ENCODE measurements at places on chromosomes 3 and 15.

DNA sequence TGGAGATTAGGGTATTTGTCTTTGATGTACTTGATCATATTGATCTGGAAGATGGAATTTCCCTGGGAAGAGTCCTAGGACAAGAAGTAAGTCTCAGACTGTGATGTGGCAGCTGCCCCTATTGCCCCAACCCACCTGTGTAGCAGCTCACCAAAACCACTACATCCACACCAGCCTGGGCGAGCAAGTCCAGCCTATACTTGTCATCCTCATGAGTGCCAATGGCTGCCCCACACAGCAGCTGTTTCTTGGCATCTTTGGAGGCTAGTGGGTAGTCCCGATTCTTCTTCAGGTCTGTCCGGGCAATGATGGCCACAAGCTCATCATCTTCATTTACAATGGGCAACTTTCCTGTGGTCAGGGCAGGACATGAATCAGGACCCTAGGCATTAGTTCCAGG is 2.7 kb downstream of the IMPDH2 start:
- no peak for DNase-seq

GRCh38 chr15:70528270-70528706 is 235.1 kb downstream of the UACA start:
- DNase-seq, result peak; percentile 67

GRCh38 chr3:58998476-58999117 is 51.2 kb downstream of the CFAP20DC start:
- DNase-seq, result no peak

- no peak for DNase-seq
Measured at GRCh38 chr3:156240642-156241041, 120.3 kb downstream of the KCNAB1 start.

DNA sequence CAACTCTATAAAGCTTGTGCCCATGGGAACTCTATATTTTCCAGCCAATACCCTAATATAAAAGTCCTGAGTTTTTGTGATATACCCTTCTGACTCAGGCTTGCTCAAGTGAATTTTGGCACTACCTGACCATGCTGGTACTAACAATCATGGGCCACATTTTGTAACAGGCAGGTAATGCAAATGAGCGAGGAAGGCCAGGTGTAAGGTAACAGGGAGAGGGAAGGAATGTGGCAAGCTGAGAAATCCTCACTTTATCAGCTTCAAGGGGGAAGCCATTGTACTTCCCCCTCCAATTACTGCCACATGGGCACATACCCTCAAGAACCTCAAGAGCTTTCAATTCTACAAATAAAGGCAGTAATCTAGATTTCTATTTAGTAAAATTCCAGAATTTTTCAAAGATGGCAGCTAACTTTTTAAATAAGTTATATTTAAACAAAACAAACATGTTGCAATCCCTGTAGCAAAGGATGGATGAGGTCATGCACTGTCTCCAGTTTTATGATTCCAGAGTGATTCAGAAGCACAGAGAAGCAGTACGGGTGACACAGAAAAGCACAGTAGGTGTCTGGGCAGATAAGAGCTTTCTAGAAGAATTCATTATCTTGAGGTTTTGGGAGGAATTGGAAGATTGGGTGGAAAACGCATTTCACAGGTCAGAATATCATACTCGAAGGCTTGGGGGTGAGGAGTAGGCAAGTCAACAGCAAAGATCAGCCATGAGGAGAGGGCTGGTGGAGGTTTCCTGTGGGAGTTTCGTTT is 87.6 kb downstream of the FOXP1 start:
- no peak for DNase-seq

GRCh38 chr3:45057557-45057956 is 31.5 kb downstream of the CLEC3B start:
- no peak for DNase-seq

- peak; percentile 57 for DNase-seq
Measured at GRCh38 chr15:67091071-67091979, 25.9 kb downstream of the SMAD3 start.

- DNase-seq, result no peak
Measured at GRCh38 chr3:75171630-75172230, 492.4 kb upstream of the FRG2C start.

DNA sequence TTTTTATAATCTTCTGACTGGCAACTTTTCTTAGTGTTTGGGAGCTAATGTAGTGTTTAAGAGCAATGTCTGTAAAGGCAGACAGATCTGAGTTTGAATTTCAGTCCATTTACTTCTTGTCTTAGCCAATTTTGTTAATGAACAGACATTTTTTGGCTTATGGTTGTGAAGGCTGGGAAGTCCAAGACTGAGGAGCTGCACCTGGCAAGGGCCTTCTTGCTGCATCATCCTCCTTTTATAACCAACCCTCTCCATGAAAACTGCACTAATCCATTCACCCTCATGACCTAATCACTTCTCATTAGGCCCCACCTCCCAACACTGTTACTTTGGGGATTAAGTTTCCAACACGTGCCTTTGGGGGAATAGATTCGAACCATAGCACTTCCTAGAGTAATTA is 164.5 kb downstream of the GAP43 start:
- no peak for DNase-seq

DNA sequence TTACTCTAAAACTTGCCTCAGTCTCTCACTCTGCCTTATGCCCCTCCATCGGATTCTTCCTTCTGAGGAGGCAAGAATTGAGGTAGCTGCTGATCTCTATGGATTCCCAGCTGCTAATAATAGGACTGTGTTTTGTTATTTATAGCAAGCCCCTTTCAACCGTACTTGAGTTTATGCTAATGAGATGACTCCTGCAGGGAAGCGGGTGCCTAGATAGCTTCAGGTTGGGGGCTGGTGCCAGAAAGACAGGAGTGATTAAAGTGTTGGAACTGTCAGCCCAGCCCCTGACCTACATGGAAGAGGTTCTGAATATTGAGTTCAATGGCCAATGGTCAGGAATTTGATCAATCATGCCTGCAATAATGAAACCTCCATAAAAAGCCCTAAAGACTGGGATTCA is 21.8 kb upstream of the LIMD1 start:
- no peak for DNase-seq

- no peak for DNase-seq
Measured at GRCh38 chr15:68289621-68290352, 12.2 kb downstream of the FEM1B start.

GRCh38 chr15:69806287-69806915 is 291.3 kb downstream of the TLE3 start:
- DNase-seq, result no peak

DNA sequence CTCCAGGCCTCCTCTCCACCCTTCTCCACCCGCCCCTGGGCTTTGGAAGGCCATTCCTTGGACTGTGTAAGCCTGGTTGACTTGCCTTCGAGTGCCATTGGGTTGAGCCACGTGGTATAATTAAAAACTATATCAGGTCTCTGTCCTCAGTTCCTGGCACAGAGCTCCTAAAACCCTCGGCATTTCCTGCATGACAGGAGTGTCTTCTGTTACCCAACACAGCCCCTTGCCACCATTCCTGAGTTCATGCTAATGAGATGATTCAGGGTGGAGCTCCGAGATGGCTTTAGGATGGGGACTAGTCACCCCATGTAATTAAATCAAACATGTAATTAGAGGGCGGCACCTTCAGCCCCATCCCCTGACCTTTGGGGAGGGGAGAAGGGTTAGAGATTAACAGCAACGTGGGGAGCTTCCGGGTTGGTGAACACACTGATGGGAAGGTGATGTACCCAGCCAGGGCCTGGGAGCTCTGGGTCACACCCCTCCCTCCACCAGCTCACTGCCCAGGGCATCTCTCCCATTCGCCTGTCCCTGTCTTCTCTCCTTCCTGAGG is 256.4 kb downstream of the FAM43A start:
- no peak for DNase-seq

Measured in GM13977 (cell line).